Activated naive CD8-positive, alpha-beta T cell treated with anti-CD3 and anti-CD28 coated beads for 36 hours (primary cell): ENCODE measurements at places on chromosomes 16 and 17. TPM values are rescaled to one million over a fixed set of nuclear protein-coding genes. Genes with fewer than 3 reads are reported as not detected.

- DNase-seq, result no peak
Measured at GRCh38 chr16:1899641-1900451, 18.4 kb downstream of the HS3ST6 start.

The GPT2 gene
- 33.2 TPM for total RNA-seq

DNA sequence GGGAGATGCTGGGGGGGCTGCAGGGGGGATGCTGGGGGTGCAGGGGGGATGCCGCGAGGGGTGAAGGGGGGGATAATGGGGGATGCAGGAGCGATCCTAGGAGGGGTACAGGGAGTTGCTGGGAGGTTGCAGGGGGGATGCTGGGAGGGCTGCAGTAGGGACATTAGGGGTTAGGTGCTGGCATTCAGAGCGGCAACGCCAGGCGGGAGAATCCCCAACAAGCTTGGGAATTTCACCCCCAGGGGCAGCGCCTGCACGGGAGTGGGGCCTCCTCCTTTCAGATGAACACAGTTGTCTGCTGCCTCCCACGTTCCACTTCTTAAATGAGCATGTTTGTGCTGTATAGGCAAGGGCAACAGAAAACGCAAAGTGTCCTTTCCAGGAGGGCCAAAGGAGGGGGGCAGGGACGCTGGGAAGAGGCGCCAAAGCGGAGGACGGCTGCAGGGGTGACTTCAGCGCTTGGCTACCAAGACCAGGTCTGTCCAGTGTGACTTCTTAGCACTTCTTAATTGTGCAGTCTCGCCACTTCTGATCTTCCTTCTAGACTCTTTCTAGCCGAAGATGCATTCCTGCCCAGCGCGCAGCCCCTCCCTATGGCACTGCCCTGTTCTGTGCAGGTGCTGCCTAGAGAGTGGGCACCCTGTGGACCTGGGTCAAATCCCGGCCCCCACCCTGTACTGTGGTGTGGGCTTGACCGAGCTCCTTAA, 2.0 kb upstream of the SLC6A4 start:
- no peak for DNase-seq

The ACAP1 gene
- 235 TPM for total RNA-seq

- DNase-seq, result no peak
Measured at GRCh38 chr16:2460916-2461315, 1.0 kb downstream of the TEDC2 start.

DNA sequence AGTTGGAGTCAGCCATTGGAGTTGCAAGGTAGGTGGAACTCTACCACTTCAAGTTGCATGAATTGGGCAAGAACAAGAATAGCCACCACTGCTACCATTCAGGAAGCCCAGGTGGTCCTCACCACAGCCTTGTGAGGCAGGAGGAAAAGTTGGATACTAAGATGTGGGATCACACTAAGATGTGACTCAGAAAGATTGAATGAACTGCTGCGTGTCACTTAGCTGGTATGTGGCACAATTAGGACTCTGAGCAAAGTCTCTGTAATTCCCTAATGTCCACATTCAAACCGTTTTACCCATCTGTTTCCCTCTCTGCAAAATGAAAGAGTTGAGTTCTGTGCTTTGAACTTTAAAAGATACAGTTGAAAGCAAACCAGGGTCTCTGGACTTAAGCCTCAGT, 44.7 kb upstream of the HS3ST3A1 start:
- DNase-seq, result no peak

- DNase-seq, result no peak
Measured at GRCh38 chr17:47660064-47660492, 10.4 kb downstream of the KPNB1 start.

- peak; percentile 51 for DNase-seq
Measured at GRCh38 chr16:3131755-3132377, 3.0 kb upstream of the ZNF213 start.

DNA sequence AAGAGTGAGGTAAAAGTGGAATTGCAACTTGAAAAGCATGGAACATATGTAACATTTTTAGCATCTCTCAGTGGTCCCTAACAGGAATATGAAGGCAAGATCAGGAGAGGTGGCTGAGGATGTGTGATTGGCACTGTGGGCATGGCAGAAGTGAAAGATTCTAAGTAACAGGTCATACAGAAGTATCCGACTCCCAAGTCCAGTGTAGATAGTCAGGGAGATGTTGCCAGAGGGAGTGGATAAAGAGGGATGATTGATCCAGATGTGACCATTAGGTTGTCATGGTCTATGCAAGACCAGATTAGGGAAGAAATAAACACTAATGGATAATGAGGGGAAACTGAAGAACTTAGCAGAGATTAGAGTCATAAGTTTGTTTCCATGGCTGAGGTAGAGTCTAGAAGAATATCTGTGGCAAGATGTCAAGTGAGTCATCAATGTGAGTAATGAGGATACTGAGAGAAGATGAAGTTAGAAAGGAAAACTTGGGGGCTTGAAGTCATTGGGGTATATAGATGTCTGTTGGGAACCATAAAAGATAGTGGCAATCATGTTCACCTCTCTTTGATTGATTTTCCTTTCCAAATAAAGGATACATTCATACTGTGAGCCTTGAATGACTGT, 23.9 kb upstream of the CAPNS2 start:
- no peak for DNase-seq

GRCh38 chr17:61331178-61331577, 68.5 kb upstream of the TBX2 start:
- DNase-seq, result no peak

DNA sequence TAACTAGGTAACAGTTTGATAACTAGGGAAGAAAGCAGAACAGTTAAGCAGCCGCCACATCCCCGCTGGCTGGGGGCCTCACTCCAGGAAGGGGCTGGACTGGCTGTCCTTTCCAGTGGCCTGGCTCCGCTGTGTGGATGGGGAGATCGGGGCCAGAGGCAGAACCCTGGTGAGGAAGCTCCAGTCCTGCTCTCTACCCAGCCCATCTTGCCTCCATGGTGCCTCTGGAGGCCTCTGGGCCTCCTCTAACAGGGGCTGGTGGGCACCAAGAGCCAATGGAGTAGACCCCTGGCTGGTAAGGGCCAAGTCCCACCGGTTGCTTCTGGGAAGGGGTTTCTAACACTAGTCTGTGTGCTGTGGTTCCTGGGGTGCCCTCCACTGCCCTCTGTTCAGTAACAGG, 8.1 kb downstream of the CNP start:
- no peak for DNase-seq

The PRKCB gene
- total RNA-seq, result 82.6 TPM

The ARMC5 gene
- 14.3 TPM for total RNA-seq

The KCTD19 gene
- total RNA-seq, result 3.0 TPM

The LRRC3C gene
- total RNA-seq, result not detected

DNA sequence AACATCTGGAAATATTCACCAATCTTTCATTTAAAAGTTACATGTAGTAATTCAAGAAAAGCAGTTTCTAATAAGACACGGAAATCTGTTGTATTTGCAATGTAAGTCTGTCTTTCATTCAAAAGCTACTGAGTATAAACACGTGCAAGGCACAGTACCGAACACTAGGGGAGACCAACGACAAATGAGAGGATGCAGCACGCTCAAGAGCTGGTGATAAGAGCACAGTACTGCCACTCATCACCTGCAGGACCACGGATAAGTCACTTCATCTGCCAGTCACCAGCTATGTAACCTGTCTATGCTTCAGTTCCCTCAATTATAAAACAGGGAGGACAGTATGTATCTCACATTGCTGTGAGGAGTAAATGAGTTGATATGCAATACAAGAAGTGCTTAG, 67.1 kb downstream of the CLEC18A start:
- DNase-seq, result peak; percentile 44

- DNase-seq, result no peak
Measured at GRCh38 chr17:77740481-77740880, 218.0 kb upstream of the TNRC6C start.

DNA sequence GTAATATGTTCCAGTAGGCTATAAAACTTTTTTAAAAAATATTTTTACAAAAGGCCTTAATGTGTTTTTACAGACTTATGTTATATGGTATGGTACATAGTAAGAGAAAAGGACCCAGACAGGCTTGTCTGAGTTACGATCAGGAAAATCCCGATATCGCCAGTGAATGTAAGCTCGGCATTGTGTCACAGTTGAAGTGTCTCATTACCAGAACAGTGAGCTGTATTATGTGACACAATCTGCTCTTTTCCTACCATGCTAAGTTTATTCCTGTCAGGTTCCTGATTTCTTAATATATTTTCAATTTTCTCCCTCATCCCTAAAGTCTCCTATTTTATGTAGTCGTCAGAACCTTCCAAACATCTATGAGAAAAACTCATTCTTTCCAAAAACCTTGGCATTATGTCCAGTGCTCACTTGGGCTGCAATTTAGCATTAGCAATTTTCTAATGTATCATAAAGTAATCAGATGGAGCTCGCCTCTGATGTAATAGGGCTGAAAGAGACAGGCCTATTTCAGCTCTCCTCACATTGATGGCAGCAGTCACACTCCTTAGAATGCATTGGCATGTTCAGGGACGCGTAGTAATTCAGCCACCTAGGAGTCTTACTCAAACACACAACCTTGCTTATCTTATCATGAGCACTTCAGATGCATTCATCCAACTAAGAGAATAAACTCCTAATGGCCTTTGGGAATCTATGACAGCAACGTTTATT, 147.6 kb upstream of the NOG start:
- DNase-seq, result no peak

- DNase-seq, result no peak
Measured at GRCh38 chr16:12026741-12027490, 50.4 kb downstream of the SNX29 start.

DNA sequence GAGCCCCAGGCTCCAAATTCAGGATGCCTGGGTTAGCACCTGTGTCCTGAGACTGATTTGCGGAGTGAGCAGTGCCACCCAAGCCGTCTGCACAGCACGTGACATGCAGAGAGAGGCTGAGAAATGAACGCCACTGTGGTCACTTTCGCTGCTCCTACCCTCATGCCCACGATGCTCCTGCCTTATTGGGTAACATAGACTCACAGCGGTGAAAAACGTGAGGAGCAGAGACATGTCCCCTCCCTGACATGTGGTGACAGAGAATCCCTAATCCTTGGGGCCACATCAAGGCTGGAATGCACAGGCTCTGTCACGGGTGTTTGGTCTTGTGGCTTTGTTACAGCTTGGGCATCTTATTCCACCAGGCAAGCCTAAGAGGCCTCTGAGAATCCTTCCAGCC, 52.1 kb upstream of the CACNG5 start:
- no peak for DNase-seq

DNA sequence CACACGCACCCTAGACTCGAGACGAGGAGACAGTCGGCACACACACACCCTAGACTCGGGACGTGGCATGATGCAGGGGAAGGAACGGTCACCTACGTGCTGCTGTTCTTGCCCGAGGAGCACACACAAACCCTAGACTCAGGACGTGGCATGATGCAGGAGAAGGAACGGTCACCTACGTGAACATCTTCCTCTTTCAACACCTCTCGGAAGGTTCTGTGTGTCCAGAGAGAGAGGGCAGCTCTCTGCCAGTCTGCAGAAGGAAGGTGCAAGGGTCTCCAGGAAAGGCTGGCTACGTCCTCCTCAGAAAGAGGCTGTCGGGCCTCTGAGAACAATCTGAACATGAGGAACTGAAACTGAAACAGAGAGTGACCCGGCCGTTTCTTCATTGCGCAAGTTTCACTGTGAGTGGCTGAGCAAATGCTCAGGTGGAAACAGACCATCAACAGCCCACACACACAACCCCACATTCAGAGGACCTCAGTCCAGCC, 43.4 kb downstream of the ZNF276 start:
- DNase-seq, result peak; percentile 35

- DNase-seq, result no peak
Measured at GRCh38 chr17:66579556-66579955, 255.4 kb upstream of the CACNG5 start.

DNA sequence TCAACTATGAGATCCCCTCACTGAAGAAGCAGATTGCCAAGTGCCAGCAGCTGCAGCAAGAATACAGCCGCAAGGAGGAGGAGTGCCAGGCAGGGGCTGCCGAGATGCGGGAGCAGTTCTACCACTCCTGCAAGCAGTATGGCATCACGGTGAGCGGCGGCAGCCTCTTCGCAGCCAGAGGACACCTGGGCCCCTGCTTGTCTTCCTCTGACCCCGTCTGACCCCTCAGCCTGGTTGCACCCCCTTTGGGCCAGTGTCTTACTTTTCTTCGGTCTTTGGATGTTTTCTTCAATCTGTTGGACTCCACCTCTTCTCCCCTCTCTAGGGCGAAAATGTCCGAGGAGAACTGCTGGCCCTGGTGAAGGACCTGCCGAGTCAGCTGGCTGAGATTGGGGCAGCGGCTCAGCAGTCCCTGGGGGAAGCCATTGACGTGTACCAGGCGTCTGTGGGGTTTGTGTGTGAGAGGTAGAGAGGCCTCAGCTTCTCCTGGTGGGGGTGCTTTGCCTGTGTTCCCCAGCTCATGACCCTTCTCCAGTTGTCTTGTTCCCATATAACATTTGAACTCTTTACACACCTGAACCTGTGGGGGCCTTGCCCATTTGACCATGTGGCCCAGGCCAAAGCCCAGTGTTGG, 4.4 kb downstream of the CDK5RAP3 start:
- DNase-seq, result no peak

The SCNN1B gene
- total RNA-seq, result not detected

DNA sequence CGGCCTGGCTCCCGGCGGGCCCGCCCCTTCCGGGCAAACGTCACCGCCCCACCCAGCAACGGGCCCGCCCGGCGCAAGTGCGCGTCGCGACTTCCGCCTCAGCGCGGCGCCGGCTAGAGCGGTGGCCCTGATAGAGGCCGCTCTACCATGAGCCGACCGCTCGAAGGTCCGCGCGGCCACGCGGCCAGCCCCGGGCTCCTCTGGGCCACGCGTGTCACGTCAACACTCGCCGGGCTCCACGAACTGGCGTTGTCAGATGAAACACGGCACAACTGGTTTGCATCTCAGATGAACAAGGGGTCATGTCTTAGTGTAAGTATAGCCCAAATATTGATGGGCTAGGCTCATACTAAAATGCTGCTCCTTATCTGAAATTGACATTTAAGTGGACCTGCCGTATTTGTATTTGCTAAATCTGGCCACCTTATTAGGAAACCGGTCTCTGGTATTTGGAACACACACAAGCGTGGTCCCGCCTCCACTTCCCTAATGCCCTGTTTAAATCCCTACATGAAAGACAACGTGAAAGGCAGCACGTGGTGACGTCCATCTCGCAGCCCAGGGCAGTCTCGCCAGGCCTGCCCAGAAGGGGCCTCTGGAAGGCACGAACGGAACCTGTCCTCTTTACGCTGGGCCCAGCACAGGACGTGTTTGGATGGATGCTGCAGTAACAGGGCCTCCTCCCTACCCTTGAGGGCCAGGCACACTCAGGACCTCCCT, at the start of gene ZNF598:
Gene ZNF598, minus strand, starts transcription at position 31 of the 720 bp plus-strand sequence.
- peak; percentile 88 for DNase-seq

- no peak for DNase-seq
Measured at GRCh38 chr17:32445971-32446370, 1.7 kb downstream of the PSMD11 start.

- peak; percentile 87 for DNase-seq
Measured at GRCh38 chr17:40358323-40359038, 6.1 kb downstream of the GJD3 start.

GRCh38 chr16:83913245-83913633, 14.3 kb downstream of the MLYCD start:
- no peak for DNase-seq

- DNase-seq, result no peak
Measured at GRCh38 chr17:80559825-80560251, 15.2 kb downstream of the RPTOR start.

The CCDC182 gene
- not detected for total RNA-seq

The KRTAP4-9 gene
- not detected for total RNA-seq

GRCh38 chr17:48055531-48056245, 7.5 kb downstream of the NFE2L1 start:
- peak; percentile 69 for DNase-seq

The KRT32 gene
- not detected for total RNA-seq

The MVD gene
- total RNA-seq, result 56.6 TPM

GRCh38 chr17:81659038-81659437, 2.7 kb upstream of the PDE6G start:
- DNase-seq, result no peak

The EXOC7 gene
- 81.2 TPM for total RNA-seq

- DNase-seq, result no peak
Measured at GRCh38 chr17:34614698-34615097, 35.3 kb downstream of the TMEM132E start.
